ENCODE measurements at places on chromosomes 12 and 14. TPM values are rescaled to one million over a fixed set of nuclear protein-coding genes. Genes with fewer than 3 reads are reported as not detected.

DNA sequence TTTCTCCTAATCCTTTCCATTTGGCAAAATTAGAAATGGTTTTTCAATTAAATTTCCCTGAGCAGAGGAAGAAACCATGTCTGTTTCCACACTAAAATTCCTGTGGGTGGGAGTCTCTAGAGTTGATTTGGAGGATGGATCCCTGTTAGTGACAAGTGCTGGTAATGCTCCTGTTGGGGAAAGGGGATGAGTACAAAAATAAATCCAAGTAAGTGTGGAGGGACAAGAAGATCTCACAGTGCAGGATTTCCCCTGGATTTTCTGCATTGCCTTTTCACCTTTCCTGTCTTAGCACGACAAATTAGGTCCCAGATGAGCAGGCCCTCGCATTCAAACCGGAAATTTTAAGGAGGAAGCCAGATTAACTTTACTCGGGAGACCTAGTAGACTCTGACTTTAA lies 107.5 kb downstream of the DAD1 start:
- H3K36me3 ChIP-seq: no peaks in the 10 kb centered on the region
- H3K4me3 ChIP-seq: no peak overlapping the region
- no peaks in the 10 kb centered on the region for H3K4me1 ChIP-seq
- no peak overlapping the region for H3K27ac ChIP-seq

DNA sequence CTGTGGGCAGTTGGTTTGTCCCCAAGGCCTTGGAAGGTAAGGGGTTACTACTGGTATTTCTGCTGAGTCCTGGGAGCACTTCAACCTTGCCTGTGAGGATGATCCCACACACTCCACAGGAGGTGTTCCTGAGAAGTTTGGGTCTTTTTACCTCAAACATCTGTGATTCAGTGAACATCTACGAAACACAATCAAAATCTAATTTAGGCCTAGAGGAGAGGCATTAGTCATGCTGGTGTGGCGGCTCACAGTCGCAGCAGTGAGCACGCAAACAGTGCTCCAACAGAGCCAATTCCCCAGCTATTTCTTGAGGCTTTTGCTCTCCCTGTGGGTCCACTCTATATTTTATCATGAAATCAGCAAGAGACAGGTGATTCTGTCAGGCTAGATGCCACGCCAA lies 107.6 kb downstream of the APAF1 start:
- peaks cover 16% of the 10 kb centered on the region for H3K27me3 ChIP-seq
- no peak for DNase-seq
- no peak overlapping the region for H3K27ac ChIP-seq
- H3K4me1 ChIP-seq: no peaks in the 10 kb centered on the region
- no peak overlapping the region for H3K4me3 ChIP-seq

- H3K4me1 ChIP-seq: peaks cover 46% of the 10 kb centered on the region
- no peak overlapping the region for H3K4me3 ChIP-seq
- DNase-seq: peak; percentile 93
- H3K27me3 ChIP-seq: no peaks in the 10 kb centered on the region
- H3K27ac ChIP-seq: peak overlapping the region; percentile 26
Observed at GRCh38 chr14:79016828-79017505, 846.8 kb downstream of the NRXN3 start.

GRCh38 chr14:50290306-50290705 lies 21.7 kb downstream of the L2HGDH start:
- H3K4me3 ChIP-seq: no peak overlapping the region
- H3K36me3 ChIP-seq: no peaks in the 10 kb centered on the region
- no peaks in the 10 kb centered on the region for H3K27me3 ChIP-seq

- H3K27ac ChIP-seq: no peak overlapping the region
- H3K4me1 ChIP-seq: no peaks in the 10 kb centered on the region
- no peak for DNase-seq
- H3K36me3 ChIP-seq: no peaks in the 10 kb centered on the region
Observed at GRCh38 chr12:59657266-59657665, 61.4 kb downstream of the SLC16A7 start.

DNA sequence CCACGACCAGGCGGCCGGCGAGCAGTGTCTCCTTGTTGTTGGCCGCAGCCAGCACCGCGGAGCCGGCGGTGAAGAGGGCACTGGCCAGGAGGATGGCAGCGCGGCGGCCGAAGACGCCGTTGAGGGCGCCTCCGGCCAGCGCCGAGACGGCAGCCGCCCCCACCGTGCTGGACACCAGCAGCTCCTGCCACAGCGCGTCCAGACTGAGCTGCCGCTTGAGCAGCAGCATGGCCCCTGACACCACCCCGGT lies 691 bp downstream of the SLC2A13 start:
- DNase-seq: no peak
- H3K4me3 ChIP-seq: peak overlapping the region; percentile 84
- H3K4me1 ChIP-seq: peaks cover 5% of the 10 kb centered on the region

GRCh38 chr12:72547573-72547972 lies 275.4 kb downstream of the TRHDE start:
- no peaks in the 10 kb centered on the region for H3K4me1 ChIP-seq
- no peaks in the 10 kb centered on the region for H3K36me3 ChIP-seq
- DNase-seq: no peak

DNA sequence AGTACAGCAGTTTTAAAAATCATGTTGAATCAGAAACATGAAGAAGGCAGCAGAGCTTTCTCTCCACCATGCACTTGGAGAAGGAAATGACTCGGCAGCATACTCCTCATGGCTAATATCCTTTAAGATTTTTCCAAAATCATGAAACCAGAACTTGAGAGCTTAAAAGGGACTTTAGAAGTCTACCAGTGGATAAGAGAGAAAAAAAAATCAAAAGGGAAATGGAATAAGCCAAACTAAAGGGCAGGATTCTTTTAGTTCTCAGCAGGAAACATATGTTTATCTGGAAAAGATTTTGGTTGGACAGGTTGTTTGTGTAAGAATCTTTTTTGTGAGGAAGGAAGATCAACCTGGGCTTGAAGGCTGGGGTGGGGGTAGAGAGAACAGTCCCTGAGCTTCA lies 111.8 kb downstream of the PRKCH start:
- no peak overlapping the region for H3K4me3 ChIP-seq
- peak overlapping the region; percentile 59 for H3K27ac ChIP-seq
- H3K4me1 ChIP-seq: peaks cover 40% of the 10 kb centered on the region
- DNase-seq: no peak

DNA sequence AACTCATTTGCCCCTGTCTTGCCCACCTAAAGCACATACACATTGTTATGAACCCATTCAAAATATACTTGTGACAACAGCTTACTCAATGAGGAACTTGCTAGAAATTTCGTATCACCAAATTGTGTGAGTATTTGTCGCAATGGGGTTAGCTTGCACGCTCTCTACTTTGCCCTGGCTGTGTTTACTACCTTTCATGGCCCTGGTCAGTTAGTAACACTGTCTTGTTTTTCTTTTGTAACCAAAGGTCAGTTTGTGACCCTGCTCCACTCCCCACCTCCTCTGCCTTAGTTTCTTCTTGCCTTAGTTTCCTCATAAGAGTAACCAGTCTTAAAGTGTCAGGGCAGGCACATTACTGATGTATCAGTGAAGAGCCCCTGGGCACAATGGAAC lies 205.8 kb upstream of the EEA1 start:
- peaks cover 56% of the 10 kb centered on the region for H3K4me1 ChIP-seq
- no peaks in the 10 kb centered on the region for H3K36me3 ChIP-seq
- peak overlapping the region; percentile 78 for H3K27ac ChIP-seq
- no peaks in the 10 kb centered on the region for H3K27me3 ChIP-seq
- 0 out of 2 replicates have a peak overlapping the region, but pooled peaks have one; percentile 25 for H3K4me3 ChIP-seq

DNA sequence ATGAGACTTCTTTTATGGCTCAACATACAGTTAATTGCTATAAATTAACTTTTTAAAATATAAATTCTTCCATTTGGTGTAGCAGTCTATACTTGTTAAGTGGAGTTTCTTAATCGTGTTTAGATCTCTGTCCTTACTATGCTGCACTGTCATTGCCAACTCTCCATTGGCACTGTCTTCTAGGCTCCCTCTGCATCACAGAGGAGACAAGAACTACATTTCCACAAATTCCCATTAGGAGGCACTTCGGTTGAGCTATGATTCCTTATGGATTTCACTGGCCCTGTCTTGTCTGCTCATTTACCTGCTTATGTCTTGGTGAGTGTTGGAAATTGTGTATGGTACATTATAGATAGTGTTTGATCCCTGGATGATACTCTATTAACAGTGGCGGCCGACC lies 630.9 kb upstream of the ATXN7L3B start:
- no peak overlapping the region for H3K4me3 ChIP-seq
- H3K27ac ChIP-seq: no peak overlapping the region
- H3K4me1 ChIP-seq: no peaks in the 10 kb centered on the region
- no peak for DNase-seq
- H3K36me3 ChIP-seq: no peaks in the 10 kb centered on the region

DNA sequence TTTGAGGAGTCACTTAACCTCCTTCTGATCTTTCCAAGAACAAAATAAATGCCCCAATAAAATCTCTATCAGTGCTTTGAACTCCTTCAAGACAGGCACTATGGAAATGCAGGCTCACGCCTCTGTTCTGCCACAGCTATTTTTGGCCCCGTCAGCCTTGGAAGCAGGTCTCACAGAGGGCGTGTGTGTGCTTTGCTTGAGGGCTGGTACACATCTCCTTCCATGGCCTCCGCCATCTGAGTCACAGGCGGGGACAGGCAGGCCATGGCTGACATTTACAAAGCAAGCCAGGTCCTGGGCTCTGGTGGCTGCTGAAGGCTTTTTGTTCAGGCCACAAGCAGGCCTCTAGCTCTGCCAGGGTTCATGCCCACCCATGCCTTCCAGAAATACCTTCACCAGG lies 16.0 kb downstream of the PRIMA1 start:
- no peak overlapping the region for H3K27ac ChIP-seq
- no peaks in the 10 kb centered on the region for H3K36me3 ChIP-seq
- peaks cover 72% of the 10 kb centered on the region for H3K27me3 ChIP-seq
- no peaks in the 10 kb centered on the region for H3K4me1 ChIP-seq
- DNase-seq: no peak

GRCh38 chr12:71236133-71236660 lies 78.4 kb upstream of the TSPAN8 start:
- no peaks in the 10 kb centered on the region for H3K36me3 ChIP-seq
- H3K27ac ChIP-seq: no peak overlapping the region
- no peaks in the 10 kb centered on the region for H3K4me1 ChIP-seq
- DNase-seq: no peak
- no peak overlapping the region for H3K4me3 ChIP-seq

DNA sequence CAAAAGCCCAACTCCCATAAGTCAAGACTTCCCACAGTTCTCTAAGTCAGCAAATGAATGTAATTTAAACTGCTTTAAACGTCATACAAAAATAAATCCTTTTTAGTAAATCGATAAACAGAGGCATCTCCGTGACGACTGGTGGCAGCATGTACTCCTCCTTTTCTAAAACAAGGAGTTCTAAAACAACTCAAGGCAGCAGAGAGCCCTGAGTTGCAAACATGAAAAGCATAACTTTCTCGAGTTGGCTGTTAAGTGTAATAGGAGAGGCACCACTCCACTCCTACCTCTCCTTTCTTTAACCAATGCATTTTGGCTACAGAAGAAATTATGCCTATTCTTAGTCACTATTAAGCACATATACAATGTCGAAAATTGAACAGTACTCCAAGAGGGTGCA lies 22.0 kb downstream of the LTBR start:
- 0 out of 2 replicates have a peak, but pooled peaks cover 4% of the 10 kb centered on the region for H3K36me3 ChIP-seq
- no peaks in the 10 kb centered on the region for H3K4me1 ChIP-seq
- no peaks in the 10 kb centered on the region for H3K27me3 ChIP-seq

DNA sequence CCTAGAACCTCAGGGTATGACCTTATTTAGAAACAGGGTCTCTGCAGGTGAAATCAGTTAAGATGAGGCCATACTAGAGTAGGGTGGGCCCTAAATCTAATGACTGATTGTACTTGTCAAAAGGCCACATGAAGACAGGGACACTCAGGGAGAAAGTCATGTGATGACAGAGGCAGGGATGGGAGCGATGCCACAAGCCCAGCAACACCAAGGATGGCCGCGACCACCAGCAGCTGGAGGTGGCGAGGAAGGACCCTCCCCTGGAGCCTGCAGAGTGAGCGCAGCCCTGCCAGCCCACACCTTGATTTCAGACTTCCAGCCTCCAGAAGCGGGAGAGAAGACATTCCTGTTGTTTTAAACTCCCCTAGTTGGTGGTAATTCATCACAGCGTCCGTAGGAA lies 199.9 kb downstream of the PHETA1 start:
- no peaks in the 10 kb centered on the region for H3K36me3 ChIP-seq
- DNase-seq: no peak
- peaks cover 99% of the 10 kb centered on the region for H3K27me3 ChIP-seq

The TMPRSS12 gene
- total RNA-seq: not detected

The MSI1 gene
- 1.7 TPM for total RNA-seq

The PITPNM2 gene
- total RNA-seq: 16.6 TPM

The NANOG gene
- not detected for total RNA-seq

The PIK3C2G gene
- total RNA-seq: 1.4 TPM

The TAS2R10 gene
- 1.4 TPM for total RNA-seq

The SETD1B gene
- total RNA-seq: 22.6 TPM

The RNASE1 gene
- 47.4 TPM for total RNA-seq

The ASCL1 gene
- total RNA-seq: not detected

The VASH1 gene
- total RNA-seq: 4.3 TPM

The TM7SF3 gene
- 67.7 TPM for total RNA-seq

The P3H3 gene
- 0.45 TPM for total RNA-seq

The TUNAR gene
- total RNA-seq: not detected

All from PC-9 (cell line).